ELR (cell line): ENCODE measurements at places on chromosomes 11 and 22.

DNA sequence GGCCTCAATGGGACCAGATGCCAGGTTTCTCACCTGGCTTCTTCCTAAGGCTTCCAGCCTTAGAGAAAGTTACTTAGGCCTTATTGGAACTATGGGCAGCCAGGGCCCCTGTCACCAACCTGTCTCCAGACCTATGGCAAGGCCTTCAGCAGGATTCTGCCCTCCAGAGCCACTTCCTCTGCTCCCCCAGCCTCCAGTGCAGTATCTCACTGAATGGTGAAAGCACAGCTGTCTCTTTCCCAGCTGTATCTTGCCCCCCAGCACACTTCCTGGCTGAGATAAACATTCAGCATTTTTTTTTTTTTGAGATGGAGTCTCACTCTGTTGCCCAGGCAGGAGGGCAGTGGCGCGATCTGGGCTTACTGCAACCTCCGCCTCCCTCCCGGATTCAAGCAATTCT is 1.5 kb downstream of the SLC2A11 start:
- no peak for DNase-seq

DNA sequence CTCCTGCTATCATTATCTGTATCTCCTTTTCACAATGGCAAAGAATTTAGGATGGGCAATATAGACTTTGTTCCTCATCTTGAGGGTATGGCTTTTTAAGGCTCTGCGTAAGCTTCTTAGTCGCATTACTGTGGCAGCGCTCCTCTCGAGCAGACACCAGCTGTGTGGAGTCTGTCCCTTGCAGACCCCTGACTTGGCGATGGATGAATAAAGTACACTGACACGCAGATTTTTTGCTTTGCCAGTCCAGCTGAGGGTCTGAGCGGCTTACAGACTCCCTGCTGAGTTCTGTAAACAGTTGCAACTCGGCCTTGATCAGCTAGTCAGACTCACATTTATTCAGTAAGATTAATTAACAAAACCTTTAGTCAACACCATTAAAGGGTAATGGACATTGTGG is 390.0 kb upstream of the CNTN5 start:
- no peak for DNase-seq

- no peak for DNase-seq
Observed at GRCh38 chr11:73173755-73174494, 31.8 kb upstream of the FCHSD2 start.

DNA sequence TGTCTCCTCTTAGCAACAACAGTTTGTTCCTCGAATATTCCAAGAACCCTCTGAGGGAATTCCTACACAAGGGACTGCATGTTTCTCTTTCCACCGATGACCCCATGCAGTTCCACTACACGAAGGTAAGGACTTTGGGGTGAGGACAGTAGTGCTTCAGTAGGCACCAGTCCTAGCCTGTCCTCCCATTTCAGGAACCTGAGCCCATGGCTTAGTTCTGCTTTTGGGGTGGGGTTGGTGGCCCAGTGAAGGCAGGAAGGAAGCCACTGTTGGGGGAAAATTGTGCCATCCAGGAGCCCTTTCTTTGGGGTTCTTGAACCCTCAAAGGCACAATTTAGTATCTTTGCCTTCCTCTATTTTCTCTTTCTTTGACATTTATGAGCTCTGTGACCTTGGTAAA is 38.2 kb downstream of the RNF141 start:
- DNase-seq = no peak

GRCh38 chr22:37370306-37370979 is 56.8 kb downstream of the ELFN2 start:
- DNase-seq = no peak

- peak; percentile 53 for DNase-seq
Observed at GRCh38 chr11:129375751-129376657, at the start of gene BARX2. BARX2 (plus strand) TSS chr11:129375848; CDS start chr11:129376036, 188 bp downstream.

- peak; percentile 22 for DNase-seq
Observed at GRCh38 chr11:72781313-72782080, 12.3 kb downstream of the STARD10 start.

DNA sequence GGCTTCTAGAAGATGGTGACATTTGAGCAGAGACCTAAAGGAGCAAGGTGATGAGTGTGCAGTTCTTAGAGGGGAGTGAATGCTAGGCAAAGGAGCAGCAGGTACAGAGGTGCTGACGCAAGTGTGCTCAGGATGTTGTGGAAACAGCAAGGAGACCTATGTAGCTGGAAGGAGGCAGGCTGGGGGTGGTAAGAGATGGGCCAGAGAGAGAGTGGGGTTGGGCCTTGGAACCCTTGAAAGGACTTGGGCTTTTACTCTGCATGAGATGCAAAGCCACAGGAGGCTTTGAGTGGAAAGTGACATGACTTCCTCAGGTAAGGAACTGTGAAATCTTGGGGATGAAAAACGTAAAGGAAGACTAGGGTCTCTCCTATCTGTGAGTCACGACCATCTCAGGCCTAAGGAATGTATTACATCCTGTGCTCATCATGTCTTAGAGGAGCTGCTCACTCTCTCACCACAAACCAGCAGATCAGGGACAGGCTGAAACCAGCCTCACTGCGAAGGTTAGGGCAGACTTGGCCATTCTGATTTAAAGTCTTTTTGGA is 65.4 kb downstream of the MICAL2 start:
- peak; percentile 97 for DNase-seq

DNA sequence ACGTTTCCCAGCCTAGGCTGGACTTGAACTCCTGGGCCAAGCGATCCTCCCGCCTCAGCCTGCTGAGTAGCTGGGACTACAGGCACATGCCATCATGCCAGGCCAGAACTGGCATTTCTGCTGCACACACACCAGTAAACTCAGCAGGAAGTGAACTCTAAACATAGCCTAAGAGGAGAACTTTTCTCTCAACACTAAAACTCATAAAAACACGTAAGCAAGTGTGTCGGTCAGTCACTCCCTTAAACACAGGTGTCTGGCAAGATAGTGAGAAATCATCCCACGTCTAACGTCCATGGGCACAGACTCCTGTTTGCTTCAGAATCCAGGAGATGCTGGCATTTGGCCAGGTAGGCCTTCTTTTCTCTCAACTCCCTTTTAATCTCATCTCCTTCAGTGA is 104.8 kb downstream of the RPL27A start:
- DNase-seq = peak; percentile 11

DNA sequence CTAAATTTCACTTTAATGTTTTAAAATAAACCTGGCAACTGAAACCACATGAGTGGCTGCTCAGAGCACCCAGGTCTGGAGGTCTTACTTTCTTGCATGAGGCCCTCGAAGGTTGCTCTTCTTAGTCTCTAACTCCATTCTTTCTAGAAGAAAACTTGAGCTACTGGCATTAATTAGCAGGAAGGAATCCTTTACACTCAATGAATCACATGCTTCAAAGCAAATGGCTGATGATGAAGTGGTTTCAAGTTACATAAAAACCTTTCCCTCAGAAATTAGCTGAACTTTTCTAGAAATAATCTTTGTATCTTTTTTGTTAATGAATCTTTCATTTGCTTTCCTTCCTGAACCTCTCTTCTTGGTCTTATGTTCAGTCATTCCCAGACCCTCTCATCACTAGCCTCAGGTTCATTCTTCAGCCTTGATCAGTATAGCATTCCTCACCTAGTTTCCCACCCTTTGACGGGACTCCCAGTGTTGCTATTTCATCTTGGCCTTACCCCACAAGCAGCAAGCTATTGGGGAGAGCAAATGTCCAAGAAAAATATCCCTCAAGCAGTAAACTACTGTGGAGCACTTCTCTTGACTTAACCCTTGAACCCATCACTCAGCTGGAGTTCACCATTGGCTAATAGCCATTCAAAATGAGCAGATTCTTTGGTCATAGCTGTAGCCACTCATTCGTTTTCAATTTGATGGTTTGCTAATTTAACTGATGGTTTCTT is 75.1 kb downstream of the INSC start:
- DNase-seq = no peak

DNA sequence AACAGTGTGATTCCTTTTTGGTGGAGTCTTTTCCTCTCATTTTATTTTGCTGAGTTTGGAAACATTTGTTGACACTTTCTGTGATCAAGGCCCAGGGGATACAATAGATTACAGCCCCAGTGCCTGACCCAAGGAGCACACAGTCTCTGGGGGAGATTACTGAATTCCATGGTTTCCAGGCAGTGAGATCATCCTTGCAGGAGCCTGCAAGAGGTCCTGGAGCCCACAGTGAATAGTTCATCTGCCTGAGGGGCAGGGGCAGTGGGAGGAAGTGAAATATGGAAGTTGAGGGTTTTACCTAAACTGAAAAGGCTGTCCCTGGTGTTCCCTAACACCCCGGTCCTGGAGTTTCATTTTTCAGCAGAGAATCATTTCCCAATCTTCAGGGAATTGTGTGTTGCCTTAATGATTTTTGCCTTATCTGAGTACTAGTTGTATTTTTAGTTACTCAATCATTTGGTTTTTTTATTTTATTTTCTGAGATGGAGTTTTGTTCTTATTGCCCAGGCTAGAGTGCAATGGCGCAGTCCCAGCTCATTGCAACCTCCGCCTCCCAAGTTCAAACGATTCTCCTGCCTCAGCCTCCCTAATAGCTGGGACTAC is 7.7 kb downstream of the CCS start:
- no peak for DNase-seq

DNA sequence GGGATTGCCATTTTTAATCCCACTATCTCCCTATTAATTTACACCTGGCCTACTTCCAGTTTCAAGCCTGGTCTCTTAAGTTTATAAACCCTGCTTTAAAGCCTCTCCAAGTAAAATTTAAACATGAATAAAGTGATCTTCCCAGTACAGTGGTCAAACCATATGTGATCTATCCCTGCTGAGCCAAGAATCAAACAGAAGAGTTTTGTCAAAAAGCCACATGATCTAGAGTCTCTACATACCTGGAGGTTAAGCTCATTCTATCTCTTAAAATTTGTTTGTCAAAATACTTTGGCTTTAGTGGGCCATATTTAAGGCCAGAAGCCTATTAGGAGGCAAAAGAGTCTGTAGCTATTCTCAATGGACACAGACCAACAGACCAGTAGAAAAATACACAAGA is 42.9 kb upstream of the DDI1 start:
- no peak for DNase-seq

- no peak for DNase-seq
Observed at GRCh38 chr11:112961751-112962578, 745 bp downstream of the NCAM1 start.

DNA sequence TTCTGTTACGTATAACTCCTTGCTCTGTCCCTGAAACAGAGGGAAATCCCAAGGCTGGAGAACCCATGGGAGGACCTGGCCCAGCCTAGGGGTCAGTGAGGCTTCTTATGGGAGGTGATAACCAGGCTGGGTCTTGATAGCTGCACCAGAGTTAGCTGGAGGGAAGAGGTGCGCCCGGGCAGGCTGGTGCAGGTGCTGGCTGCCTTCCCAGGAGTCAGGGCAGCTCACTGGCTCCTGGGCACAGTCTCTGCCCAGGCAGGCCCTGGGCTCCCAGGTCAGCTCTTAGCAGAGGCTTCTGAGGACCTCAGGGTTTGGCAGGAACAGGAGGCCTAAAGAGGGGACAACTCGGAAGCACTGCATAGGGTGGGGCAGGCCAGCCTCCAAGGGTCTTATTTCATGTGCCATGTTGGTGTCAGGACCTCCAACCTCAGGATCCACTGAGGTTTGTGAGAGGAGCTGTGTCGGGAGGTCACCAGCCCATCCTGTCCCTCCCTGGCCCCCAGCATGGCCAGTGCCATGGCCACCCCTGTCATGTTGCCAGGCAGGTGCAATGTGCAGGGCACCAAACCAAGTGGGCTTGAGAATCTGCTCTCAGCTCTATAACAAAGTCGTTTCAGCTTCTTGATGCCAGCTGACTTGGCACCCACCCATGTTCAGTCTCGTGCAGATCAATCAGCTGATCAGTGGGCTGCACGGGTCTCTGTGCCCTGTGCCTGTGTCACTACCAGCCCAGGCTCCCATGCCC is 20.5 kb upstream of the CELSR1 start:
- DNase-seq = no peak

- peak; percentile 42 for DNase-seq
Observed at GRCh38 chr11:32884770-32885384, 7.7 kb upstream of the QSER1 start.

DNA sequence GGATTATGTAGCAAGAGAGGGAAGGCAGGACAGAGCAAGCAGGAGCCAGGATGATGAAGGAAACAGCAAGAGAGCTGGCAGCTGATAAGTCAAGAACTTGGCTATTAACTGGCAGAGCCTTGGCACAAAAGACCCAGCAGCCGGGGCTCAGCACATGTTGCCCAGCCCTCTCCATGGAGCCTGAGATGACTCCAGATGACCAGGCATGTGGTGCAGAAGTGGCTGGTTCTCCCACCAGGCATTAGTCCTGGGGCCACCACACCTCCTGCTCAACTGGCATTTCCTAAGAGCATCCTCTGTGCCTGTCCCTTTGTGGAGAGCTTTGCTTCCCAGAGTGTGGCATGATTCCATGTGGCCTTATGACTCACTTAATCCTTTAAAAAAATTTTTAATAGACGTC is 522.6 kb downstream of the MN1 start:
- no peak for DNase-seq

GRCh38 chr11:117538263-117539135 is 210.8 kb downstream of the CEP164 start:
- no peak for DNase-seq

- no peak for DNase-seq
Observed at GRCh38 chr22:18954990-18955571, 19.0 kb upstream of the PRODH start.

DNA sequence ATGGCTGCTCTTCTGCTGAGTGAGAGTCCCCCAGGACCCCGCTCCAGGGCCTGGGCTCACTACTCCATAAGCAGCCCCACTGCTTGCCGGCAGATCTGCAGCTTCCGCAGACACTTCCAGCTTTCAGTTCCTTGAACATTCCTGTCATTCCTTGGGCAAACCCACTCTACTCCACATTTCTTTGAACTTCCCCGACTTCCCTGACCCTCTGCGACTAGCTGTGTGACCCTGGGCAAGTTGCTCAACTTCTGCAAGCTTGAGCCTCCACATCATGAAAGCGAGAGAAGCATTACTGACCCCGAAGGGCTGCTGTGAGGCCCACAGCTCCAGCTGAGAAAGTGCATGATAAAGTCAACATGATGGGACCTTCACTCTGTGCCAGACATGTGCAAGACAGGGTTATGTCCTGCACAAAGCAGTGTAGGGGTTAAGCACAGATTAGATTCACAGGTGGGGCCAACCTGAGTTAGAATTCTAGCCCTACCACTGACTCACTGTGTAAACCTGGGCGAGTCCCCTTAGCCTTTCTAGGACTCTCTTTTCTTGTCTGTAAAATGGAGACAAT is 51.8 kb downstream of the THAP12 start:
- DNase-seq = peak; percentile 27

- DNase-seq = no peak
Observed at GRCh38 chr11:26651916-26652315, 69.9 kb downstream of the SLC5A12 start.

DNA sequence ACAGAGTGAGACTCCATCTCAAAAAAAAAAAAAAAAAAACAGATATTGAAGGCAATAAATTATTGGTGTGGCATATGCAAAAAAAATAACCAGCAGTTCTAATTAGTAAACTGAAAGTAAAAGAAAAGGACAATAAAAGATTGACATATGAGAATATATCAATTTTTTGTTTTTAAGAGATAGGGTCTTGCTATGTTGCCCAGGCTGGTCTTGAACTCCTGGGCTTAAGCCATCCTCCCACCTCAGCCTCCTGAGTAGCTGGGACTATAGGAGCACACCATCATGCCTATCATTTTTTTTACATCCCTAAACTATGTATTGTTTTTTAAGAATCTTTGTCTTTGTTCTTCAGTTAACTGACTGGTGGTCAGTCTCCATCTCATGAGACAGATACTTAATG is 31.5 kb downstream of the PACSIN2 start:
- no peak for DNase-seq

GRCh38 chr22:42697542-42698013 is 23.1 kb downstream of the A4GALT start:
- DNase-seq = peak; percentile 91

- peak; percentile 94 for DNase-seq
Observed at GRCh38 chr11:128453444-128454336, 133.7 kb downstream of the ETS1 start.

GRCh38 chr22:43433451-43434274 is 21.8 kb downstream of the MPPED1 start:
- DNase-seq = no peak
